Stimulated activated CD8-positive, alpha-beta memory T cell treated with anti-CD3 and anti-CD28 coated beads, Interleukin-4, amount 100 ng/mL, for 1 hour (primary cell): ENCODE measurements at places on chromosomes 2 and 18.

GRCh38 chr18:57869221-57869620 is 66.1 kb upstream of the ATP8B1 start:
- DNase-seq, result no peak

DNA sequence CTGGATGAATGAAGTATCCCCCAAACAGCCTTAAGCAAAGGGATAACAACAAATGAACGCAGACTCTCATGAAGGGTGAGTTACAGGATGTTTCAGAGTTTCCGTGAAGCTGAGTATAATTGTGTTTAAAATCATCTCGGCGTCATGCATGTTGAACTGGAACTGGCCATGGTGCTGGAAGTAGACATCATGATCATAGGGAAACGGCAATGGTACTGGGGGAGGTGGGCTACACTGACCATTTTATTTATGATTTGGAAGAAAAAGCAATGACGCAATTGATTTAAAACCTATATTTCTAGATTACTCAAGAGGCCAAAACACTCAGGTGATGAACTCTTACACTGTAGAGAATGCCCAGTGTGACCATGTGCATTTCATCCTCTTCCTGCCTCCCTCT is 387.9 kb upstream of the MYT1L start:
- DNase-seq, result no peak

DNA sequence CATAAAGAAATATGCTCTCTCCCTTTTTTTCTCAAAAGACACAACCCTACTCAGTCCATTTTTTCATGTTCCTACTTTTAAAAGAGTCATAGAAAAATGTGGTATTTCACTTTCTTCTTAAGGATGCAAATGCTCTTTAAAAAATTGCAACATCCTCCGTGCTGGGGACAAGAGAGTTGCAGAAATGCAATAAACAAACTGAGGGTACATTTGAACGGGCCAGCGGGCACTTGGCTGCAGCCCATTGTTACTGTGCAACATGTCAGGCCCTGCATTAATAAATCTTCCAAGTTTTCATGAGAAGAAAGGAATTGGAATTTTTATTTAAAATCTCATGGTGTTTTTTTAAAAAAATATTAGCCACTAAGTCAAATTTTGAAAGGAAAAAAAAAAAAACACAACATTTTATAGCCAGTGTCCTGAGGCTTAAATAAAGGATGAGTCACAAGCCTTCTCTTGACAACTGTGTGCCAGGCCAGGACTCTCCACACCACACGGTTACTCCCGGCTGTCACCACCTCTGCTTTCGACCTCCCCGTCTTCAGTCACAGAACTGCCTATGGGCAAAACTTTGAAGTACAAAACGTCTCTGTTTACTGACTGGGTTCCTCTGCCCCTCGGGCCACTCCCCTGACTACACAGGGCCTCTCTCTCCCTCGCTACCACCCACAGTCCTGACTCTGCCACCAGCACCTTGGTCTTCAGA is 57.5 kb upstream of the MFF start:
- no peak for DNase-seq

GRCh38 chr2:113232740-113233139 is 46.0 kb downstream of the PAX8 start:
- no peak for DNase-seq

- DNase-seq, result no peak
These were observed 69.0 kb upstream of the ASAP2 start for GRCh38 chr2:9137379-9138150.

- DNase-seq, result no peak
These were observed 107.2 kb upstream of the SMAD2 start for GRCh38 chr18:48037481-48038271.

- DNase-seq, result no peak
These were observed 147.0 kb upstream of the ALPP start for GRCh38 chr2:232231554-232231953.

DNA sequence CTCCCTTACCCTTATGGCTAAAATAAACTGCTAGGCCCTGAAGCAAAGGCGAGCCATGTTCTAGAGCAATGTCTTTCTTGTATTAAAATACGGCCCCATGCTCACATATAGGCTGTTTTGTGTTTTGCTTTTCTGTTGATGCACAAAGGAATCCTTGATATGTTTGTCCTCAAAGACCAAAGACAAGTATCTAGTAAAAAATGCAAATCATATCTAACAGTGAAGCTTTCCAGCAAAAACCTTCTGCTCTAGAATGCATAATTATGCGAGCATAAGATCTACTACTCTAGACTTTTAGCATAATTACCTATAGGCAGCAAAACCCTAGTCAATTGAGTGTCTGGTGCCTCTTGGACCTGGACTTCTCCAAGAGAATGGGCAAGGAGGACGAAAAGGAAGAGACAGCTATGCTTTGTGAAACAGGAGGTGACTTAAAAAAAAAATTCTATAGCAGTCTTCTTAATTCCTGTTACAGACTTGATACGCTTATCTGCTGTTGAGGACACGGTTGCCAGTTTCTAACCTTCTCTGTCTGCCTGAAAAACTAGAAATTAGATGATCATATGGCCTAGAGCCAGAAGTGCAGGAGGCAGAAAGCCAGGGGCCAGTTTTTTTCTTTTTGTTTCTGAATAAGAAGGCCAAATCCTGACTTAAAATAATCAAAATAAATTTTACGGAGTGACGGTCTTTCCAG is 1.5 kb upstream of the AMMECR1L start:
- no peak for DNase-seq

DNA sequence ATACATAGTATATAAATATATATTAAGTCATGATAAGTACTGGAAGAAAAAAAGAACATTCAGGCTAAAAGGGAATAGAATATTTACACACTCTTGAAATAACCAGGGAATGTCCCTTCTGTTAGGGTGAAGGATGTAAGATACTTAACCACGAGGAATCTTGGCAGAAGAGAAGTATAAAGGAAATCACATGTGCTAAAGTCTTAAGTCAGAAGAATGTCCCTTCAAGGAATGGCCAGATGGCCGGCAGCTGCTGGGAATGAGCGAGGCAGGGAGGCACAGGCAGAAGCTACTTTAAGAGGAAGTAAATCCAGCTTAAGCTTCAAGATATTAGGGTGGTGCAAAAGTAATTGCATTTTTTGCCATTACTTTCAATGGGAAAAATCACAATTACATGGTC is 5.5 kb downstream of the CCDC102B start:
- DNase-seq, result no peak

DNA sequence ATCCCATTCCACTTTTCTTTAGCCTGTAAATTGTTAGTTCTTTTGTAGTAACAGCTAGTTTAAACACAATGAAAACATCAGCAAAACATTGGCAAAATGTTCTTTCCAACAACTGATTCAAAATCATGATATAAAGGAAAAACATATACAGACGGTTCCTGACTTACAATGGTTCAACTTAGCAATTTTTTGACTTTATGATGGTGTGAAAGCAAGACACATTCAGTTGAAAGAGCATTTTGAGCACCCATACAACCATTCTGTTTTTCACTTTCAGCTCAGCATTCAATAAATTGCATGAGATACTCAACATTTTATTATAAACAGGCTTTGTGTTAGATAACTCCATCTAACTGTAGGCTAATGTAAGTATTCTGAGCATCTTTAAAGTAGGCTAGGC is 185.1 kb downstream of the NOL4 start:
- DNase-seq, result no peak

- DNase-seq, result no peak
These were observed 40.2 kb downstream of the SLC14A1 start for GRCh38 chr18:45764000-45764686.

GRCh38 chr2:204436230-204436629 is 109.0 kb upstream of the PARD3B start:
- DNase-seq, result no peak

DNA sequence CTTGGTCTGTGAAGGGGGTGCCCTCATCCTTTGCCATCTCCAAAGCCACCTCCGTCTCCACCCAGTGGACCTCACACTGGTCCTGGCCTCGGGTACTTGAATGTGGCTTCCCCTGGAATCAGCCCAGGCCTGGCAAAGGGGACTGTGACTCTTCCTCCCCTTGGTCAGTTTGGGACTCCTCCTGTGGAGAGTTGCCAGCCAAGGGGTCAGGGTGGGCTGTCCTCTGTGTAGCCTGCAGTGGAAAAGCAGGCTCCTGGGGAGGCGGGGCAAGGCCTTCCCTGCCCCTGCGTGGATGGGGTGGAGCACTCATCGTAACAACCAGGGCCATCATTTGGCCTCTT is 59.8 kb downstream of the INHBB start:
- no peak for DNase-seq

- no peak for DNase-seq
These were observed 157.9 kb downstream of the ANKRD44 start for GRCh38 chr2:197152451-197153228.

DNA sequence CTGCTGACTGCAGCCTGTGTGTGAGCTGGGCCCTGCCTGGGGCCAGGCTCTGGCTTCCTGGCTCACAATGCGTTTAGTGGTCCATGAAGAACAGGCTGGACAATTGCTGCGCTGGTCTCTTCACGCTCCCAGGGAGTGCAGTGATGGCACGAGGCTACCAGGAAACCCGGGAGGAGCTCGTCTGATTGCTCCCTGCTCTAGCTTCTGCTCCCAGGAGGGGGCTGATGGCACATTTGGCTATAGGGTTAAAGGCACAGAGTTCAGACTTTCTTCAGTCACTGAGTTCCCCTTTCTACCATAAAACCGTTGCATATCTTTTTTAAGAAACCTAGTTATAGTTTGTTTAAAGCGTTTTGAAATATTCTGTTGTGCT is 60.1 kb downstream of the KCNF1 start:
- no peak for DNase-seq

DNA sequence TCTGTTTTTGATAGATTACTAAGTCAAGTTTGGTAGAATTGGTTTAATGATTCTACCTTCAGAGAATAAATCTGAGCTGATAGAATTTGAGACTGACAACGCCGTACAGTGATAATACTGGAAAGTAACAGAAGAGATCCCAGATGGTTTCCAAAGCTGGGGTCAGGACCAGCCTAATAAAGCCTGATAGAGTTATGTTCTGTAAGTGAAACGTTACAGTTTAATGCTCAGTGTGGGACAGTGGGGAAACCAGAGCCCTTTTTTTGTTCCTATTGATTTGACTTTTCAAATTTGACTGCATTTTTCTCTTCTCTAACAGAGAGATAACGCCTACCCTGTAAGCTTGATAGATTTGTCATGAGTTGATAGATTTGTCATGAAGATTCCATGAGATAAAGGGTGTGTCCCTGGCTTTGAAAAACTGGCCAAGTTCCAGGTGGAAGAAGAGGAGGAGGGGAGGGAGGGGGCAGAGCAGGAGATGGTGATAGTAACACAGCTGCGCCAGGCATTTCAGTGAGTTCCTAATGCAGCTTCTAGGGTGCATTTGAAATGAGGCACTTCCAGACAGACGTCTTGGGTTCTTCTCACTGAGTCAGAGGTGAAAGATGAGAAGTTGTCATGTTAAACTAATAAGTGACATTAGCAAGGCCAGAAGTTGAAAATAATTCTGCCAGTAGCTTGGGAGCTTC is 65.1 kb downstream of the CERS6 start:
- DNase-seq, result no peak

DNA sequence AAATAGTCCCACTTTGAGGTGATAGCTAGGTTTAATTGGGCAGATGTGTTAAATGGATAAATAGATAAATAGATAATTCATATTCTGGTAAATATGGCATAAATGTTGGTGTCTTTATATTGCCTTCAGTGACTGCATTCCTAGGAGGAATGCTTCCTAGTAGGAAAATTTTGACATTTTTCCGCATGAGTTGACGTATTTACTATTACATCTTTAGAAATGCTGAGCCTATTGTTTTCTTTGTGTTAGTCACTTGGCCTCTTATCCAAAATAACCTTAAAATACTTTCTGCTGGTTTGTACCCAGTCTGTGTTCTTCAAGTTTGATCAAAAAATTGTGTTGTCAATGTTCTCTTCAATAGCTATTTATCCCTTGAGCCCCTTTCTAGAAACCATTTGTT is 495.6 kb upstream of the ZEB2 start:
- no peak for DNase-seq

- no peak for DNase-seq
These were observed 155.3 kb downstream of the COL6A3 start for GRCh38 chr2:237258615-237259014.

DNA sequence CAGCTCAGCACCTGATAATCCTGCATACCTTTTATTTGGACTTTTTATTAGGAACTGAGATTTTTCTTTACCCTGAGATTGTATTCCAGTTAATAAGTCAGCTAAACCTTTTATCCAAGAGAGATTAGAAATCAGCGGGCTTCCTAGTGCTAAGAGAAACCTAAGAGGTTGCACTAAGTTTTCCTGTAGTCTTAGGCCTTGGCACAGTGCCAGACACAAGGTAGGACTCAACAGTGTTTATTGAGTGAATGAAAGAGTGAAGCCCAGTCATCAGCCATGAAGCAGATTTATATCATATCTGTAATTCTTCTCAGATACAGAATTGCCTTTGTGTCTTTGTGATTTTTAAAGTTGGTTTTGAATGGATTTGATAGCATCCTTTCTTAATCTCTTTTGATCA is 13.6 kb downstream of the OTX1 start:
- DNase-seq, result no peak

- no peak for DNase-seq
These were observed 74.7 kb upstream of the KCNJ3 start for GRCh38 chr2:154623819-154624218.

DNA sequence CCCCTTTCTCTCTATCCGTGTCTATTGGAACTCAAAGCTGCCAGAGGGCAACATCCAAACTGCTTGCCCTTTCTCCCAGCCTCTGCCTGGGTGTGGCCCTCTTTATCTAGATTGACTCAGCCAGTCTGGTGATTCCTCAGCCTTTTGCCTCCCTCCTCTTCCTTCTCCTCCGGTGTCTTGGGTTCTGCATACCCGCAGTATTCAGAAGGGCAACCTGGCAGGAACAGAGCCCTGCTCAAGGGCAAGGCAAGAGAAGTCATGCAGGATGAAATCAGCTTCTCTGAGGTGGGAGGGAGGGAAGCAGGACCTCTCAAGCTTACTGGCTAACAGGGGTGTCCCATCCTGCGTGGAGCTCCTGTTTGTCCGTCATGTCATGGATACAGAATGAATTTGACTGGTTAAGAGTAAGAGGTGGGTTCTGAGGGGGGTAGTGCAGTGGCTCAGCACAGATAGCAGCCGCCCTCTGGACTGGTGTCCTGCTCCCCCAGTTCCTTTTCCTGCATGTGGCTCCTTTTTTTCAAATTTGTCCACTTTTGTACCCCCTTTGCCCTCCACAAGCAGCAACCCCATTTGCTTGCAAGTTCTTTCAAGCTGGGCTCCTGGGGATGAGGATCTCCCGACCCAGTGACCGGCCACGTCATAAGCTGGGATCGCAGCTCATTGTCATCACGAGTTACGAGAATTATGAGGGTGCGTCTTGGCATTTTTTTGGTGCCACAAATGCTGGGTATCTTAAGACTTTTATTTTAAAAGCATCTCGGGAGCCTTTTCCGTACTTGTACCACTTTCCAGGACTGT is 154.1 kb downstream of the FHOD3 start:
- DNase-seq, result no peak

DNA sequence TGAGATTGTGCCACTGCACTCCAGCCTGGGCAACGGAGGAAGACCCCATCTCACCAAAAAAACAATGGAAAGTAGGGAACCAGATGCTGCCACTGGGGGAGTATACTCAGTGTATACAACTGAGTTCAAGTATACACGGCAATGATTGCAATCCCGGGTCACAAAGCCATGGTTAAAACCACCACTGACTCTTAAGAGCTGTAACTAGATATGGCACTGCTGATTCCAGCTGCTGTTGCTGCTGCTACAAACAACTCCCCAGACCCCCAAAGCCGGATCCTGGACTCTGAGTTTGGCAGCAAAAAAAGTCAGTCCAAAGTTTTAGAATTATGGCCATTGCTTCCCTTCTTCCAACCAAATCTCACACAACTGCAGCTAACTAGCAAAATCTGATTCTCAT is 43.7 kb upstream of the COX7A2L start:
- no peak for DNase-seq

- no peak for DNase-seq
These were observed 25.8 kb downstream of the PLB1 start for GRCh38 chr2:28521663-28522062.

- DNase-seq, result no peak
These were observed 40.8 kb downstream of the PAPOLG start for GRCh38 chr2:60796573-60797509.
